ENCODE measurements at places on chromosomes 11 and 22. TPM values are rescaled to one million over a fixed set of nuclear protein-coding genes. Genes with fewer than 3 reads are reported as not detected.

The HOATZ gene
- total RNA-seq = not detected

The OR4D5 gene
- not detected for total RNA-seq

The GAL3ST1 gene
- total RNA-seq = not detected

The CCDC116 gene
- 0.07 TPM for total RNA-seq

The CD6 gene
- total RNA-seq = not detected

The NAALAD2 gene
- total RNA-seq = 0.21 TPM

The DUSP8 gene
- 0.40 TPM for total RNA-seq

The MPZL3 gene
- 11.5 TPM for total RNA-seq

The TPH1 gene
- not detected for total RNA-seq

The OR51F1 gene
- total RNA-seq = not detected

The KDM4E gene
- not detected for total RNA-seq

The CCDC89 gene
- not detected for total RNA-seq

The TRIM49 gene
- total RNA-seq = not detected

The ART1 gene
- not detected for total RNA-seq

The CCDC179 gene
- total RNA-seq = not detected

The WNT7B gene
- total RNA-seq = not detected

The KRTAP5-1 gene
- not detected for total RNA-seq

The PYGM gene
- 0.35 TPM for total RNA-seq

The LARGE2 gene
- not detected for total RNA-seq

The IFITM10 gene
- total RNA-seq = 0.04 TPM

The CASTOR1 gene
- 9.5 TPM for total RNA-seq

The SLC25A22 gene
- 9.2 TPM for total RNA-seq
